ENCODE measurements at places on chromosomes 2 and 18.

DNA sequence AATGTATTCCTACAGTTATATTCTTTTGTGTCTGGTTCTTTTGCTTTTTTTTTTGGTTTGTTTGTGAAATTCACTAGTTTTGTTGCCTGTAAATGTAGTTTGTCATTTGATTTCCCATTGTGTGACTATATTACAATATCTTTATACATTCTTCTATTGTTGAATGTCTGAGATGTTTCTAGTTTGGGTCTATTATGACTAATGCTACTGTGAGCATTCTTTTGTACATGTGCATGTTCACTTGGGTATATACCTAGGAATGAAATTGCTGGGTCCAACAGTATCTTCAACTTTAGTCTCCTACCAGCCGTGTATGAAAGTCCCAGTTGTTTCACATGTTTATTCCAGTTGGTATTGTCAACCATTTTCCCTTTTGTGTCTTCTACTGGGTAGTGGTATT, 112.7 kb upstream of the RBMS1 start:
- DNase-seq: no peak

DNA sequence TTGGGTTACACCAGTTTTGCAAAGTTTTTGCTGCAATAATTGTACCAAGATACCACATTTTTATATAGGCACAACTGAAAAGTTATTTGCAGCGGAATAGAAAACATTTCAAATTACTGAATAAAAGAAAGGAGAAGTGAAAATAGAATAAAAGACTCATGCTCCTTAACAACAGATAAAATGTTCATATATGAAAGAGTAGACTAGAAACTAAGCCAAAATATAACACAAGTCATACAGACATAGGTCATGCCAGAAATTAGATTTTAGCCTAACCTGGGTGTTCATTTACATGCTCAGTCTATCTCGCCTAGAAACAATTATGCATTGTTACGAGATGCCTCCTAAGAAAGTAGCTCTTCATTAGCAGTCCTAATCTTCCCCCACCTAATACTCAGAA, 16.4 kb upstream of the MAP3K20 start:
- no peak for DNase-seq

DNA sequence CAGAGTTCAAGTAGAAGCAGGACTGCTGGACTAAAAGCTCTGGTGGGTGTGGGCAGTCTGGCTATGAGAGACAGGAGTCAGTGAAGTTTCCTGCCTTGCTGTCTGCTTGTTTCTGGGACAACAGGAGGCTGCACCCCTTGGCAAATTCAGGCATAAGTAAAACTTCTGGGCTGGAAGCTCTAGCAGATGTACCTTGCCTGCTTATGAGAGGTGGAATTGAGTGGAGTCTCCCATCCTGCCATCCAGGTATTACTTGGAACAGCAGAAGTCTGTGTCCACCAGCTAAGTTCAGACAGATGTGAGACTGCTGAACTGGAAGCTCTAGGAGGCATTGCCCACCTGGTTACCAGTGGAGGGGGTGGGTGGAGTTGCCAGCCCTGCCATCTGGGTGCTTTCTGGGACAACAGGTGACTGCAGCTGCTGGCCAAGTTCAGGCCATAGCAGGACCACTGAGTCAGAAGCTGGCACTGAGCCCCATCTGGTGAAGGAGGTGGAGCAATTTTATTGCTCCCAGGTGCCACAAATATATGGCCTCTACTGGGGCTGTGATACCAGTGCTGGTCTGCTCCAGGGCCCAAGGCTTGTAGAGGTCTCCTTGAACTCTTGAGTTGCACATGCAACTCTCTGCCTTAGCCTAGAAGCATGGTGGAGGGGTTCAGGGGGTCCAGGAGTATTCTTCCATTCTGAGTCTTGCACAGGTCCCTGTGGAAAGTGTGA, 199.4 kb upstream of the FN1 start:
- DNase-seq: no peak

DNA sequence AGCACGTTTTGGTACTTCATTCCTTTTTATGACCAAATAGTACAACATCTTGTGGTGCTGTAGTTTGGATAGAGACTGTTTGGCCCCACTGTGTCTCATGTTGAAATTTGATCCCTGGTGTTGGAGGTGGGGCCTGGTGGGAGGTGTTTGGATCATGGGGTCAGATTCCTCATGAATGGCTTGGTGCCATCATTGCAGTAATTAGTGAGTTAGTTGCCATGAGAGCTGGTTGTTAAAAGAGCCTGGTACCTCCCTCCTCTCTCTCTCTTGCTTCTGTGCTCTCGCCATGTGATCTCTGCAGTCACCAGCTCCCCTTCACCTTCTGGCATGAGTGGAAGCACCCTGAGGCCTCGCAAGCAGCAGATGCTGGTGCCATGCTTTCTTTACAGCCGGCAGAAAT, 50.9 kb downstream of the NCAPH start:
- DNase-seq: no peak

- no peak for DNase-seq
Measured at GRCh38 chr2:197263077-197263476, 47.5 kb downstream of the ANKRD44 start.

DNA sequence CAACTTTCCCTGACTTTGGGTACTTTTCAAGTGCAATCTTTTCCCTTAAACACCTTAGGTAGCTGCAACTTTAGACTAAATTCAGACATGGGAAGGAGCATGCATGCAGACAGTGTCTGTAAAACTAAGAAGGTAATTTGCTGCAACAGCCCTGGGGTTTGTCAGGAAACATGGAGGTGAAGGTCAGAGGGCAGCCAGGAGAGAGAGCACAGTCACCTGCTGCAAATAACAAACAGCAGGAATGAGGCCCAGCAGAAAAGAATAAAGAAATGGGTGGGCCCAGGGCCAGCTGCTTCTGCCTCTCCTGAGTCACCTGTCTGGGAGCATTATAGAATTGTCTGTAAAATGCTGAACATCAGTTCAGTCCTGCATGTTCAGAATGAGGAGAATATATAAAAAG, 35.2 kb downstream of the MTHFD2 start:
- DNase-seq: no peak

DNA sequence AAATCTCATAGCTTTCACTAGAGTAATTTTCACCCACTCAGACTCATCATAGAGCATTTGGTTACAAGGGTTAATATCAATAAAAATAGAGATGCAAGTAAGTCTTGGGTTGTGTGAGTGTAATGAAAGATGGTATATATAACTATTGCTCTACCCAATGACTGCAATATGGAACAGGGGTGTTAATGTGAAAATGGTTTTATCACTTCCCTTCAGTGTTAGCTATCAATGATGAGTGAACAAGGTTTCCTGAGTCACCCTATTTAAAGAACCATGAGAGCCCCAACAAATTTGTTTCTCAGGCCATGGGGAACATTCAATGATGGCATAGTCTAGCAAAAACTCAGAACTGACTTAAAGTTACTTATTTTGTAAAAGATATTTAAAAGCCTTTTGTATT, 1133.6 kb upstream of the ZEB2 start:
- DNase-seq: no peak

DNA sequence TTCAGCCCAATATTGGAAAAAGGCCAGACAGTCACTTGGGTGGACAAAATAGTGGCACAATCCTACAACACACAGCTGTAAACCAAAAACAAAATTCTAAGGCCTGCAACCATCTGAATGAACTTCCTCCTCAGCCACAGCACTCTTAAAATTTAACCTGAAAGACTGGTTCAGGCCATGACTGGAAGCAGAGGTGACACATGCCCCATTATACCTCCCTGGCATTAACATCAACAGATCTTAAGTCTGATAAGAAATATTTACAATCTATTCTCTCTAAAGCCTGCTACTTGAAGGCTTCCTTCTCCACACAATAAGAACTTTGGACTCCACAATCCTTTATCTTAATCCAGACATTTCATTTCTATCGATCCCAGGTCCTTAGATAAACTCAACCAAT, 192.4 kb upstream of the LRP1B start:
- no peak for DNase-seq

DNA sequence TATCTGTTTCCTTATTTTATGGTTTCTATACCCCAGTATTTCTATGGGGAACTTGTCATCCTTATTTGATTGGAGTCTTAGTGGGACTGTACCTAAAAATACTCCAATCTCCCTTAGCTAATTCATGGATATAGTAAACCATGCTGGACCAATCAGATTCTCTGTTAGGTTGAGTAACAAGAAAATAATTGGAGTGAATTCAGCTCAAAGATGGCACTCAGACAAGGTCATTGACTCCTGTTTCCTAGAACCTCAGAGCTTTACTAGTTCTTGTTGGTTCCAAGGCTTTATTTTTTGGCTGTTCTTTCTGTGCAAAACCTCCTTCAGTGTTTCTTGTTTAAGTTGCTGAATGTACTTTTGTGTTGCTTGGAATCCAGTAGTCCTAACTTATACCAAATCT, 31.9 kb upstream of the CPS1 start:
- no peak for DNase-seq

- DNase-seq: no peak
Measured at GRCh38 chr2:10162586-10163497, 40.3 kb downstream of the RRM2 start.

- DNase-seq: no peak
Measured at GRCh38 chr2:100200985-100201384, 58.6 kb upstream of the AFF3 start.

DNA sequence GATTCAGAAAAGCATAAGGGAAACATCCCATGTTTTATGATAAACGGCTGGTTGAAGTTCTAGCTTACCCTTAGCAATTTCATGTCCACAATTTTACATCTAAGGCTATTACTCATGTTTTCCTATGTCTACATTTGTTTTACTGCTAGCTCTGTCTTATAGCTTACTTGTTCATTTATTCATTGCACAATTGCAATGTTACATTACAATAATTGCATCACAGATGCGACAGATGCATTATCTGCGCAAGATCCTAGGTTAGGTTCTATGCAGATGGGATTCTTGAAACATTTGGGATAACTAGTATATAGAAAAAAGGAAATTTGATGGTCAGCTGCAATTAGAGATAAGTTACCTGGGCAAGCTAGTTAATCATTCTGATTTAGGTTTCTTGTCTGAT, 108.4 kb downstream of the ARHGAP28 start:
- DNase-seq: no peak

DNA sequence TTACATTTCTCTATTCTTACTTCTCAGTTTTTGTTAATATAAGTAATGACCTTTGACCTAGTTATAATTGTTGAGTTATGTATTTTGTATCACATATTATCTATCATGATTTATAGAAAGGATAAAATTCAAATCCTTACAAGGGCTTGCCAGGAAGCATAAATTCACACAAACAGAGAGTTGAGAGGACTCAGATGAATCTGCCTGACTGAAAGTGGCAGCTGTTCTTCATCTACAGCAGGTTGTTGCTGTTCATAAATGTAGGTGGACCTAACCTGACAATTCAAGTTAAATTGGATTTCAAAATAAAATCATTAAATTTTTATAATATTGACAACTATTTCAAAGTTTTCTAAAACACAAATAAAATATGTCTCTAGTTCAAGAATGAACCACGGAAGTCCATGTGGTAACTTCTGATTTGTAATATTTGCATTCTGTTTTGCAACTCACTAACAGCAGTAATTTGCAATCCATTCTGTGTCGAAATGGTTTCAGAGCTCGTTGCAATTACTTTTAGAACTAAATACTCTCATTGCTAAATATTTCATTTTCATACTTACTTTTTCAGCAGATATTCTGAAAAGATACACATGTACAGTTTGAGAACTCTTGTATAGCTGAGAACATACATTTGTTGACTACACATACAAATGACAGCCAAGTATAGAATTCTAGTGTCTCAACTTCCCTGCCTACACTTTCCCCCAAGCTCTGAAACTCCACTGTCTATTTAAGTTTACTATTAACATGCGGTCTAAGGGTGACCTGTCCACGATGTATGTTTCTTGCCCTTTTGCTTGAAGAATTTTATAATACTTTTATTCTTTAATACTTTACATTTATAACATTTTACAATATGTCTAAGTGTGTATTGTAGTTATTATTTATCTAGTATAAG, 25.7 kb downstream of the SCN7A start:
- no peak for DNase-seq

- no peak for DNase-seq
Measured at GRCh38 chr2:144583741-144584453, 64.0 kb upstream of the ZEB2 start.

- no peak for DNase-seq
Measured at GRCh38 chr2:203592470-203592869, 57.4 kb upstream of the RAPH1 start.

GRCh38 chr2:172084395-172084644, 987 bp upstream of the DLX1 start:
- no peak for DNase-seq

GRCh38 chr18:55420665-55421307, 167.2 kb downstream of the TCF4 start:
- no peak for DNase-seq

DNA sequence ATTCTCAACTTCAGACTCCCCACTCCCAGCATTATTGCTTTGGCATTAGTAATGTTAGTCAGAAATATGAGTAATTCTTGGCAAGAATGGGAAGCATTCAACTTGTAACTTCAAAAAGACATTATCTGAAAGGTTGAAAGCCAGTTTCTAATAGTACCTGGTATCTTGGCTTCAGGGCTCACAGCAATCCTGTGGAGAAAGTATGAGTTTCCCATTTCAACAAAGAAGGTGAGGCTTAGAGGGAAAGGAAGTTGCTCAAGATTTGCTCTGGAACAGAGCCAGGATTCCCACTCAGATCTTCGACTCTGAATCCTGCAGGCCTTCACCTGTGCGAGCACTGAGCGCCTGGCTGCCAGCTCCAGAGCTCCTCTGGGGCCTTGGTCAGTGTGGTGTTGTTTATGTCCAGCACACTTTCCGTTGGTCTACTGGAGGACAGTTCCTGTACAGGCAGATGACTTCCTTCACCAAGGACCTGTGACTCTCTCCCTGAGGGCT, 136.1 kb downstream of the MCFD2 start:
- no peak for DNase-seq

- DNase-seq: no peak
Measured at GRCh38 chr2:85999061-85999831, 106.4 kb downstream of the POLR1A start.

- DNase-seq: no peak
Measured at GRCh38 chr2:154974041-154974440, 275.5 kb downstream of the KCNJ3 start.

GRCh38 chr2:217459680-217460405, 543.0 kb downstream of the TNS1 start:
- DNase-seq: no peak

GRCh38 chr2:48112911-48113680, 206.8 kb upstream of the FBXO11 start:
- no peak for DNase-seq

DNA sequence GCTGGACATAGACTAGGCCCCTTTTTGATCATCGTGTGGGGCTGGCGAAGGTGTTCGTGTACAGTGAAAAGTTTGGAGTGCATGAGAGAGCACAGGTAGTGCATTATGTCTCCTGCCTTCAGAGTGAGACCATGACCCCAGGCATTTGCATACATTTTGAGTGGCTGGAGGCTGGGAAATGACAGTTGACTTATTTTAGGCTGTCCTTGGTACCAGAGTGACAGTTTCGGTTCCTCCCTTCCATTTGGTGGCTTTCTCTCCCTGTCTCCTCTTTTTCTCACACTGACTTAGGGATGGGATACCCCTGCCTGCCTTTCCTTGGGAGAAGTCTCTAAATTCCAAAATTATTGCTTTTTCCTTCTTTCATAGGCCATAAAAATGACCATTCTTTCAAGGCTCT, 20.1 kb downstream of the SERPINB12 start:
- no peak for DNase-seq

GRCh38 chr2:217971166-217971565, 31.6 kb downstream of the TNS1 start:
- DNase-seq: no peak
